ENCODE measurements at places on chromosomes 12 and 14.
A peak's percentile ranks its signal among the peaks of the same experiment; 100 is the strongest.

GRCh38 chr12:68374307-68374982, 42.3 kb upstream of the MDM1 start:
- DNase-seq: peak; percentile 16

DNA sequence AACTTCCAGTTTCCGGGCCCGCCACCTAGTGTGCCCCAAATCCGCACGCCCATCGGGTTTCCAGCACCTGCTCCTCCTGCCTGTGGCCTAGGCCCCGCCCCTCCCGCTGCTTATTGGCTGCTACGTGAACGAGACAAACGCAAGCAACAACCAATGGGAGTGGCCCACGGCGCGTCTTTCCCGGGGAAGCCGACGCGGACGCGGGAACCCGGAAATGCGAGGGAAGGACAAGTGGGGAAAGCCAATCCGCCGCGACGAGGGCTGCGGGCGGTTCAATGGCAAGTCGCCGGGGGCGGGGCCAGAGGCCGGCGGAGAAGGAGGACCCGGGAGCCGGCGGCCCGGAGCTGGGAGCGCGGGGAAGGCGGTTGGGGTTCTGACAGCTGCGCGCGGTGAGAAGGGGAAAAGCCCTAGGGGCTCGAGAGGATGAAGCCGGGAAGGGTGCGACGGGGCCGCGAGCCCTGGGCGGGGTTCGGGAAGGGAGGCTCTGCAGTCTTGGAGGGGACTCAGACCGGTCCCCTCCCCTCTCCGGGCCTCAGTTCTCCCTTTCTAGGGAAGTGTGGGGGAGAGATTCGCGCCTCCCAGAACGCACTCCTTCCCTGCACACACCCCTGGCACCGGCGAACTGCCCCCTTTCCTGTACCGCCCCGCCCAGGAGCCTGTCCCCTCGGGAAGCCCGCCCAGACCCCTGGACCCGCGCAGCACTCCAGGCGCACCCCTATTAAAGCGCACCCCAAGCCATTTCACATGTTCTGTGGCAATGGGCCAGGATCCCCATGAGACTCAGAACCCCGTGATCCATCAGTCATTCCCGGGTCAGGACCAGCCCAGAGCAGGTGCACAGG, at the start of gene FICD:
FICD (plus strand) TSS at position 305 of the 842 bp plus-strand sequence. CDS start 1,696 bp downstream, outside the sequence.
- DNase-seq: peak; percentile 93

GRCh38 chr14:99211410-99211809, 60.6 kb downstream of the BCL11B start:
- no peak for DNase-seq

DNA sequence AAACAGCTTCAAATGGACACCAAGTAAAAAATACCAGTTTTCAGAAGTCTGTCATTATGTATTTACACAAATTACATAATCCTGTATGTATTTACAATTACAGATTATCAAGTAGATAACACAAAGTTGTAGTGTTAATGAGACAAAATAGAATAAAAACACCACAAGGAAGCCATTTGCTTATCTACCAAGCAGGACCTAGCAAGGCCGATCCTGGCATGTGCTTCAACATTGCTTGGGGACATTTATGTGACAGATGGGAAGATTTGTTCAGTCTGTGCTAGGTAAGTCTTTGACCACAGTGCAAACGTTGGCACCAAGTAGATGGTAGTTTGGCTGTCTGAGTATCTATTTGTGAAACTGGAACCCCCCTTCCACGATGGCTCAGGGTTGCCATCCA, 35.8 kb downstream of the BCAT1 start:
- DNase-seq: no peak
